ENCODE measurements at places on chromosomes 5 and 9.

- DNase-seq = no peak
Measured at GRCh38 chr5:33582417-33582816, 141.7 kb downstream of the TARS1 start.

GRCh38 chr5:16437977-16438376 is 27.6 kb downstream of the ZNF622 start:
- DNase-seq = no peak

GRCh38 chr5:2410451-2410850 is 341.0 kb downstream of the IRX2 start:
- no peak for DNase-seq

- DNase-seq = no peak
Measured at GRCh38 chr5:110590187-110590586, 136.3 kb downstream of the TMEM232 start.

DNA sequence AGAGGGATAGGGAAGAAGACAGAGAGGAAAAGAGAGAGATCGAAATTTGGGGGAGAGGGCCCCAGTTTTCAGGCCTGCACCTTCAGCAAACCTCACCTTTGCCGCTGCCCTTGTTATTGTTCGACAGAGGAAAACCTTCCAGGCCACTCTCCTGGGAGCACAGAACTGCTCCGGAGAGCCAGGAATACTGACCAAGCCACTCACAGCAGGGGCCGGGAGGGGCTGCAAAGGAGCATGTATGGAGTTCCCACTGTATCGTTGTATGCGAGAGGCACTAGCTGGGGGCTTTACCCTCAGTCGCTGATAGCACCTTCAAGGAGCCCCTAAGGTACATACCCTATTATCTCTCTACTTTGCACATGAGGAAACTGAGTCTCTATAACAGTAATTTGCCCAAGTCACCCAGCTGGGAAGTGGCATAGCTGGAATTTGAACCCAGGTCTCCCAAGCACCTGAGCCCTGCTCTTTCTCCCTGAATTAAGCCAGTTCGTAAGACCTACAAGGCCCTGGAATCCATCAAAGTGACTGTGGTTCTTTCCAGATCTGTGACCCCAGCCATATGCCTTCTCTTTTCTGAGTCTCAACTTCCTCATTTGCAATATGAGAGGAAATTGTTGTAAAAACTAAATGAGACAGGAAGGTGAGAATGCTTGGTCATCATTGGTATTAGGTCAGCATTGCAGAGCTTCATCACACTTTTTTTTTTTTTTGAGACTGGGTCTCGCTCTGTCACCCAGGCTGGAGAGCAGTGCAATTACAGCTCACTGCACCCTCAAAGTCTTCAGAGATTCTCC is 21.0 kb upstream of the FOXE1 start:
- DNase-seq = no peak

DNA sequence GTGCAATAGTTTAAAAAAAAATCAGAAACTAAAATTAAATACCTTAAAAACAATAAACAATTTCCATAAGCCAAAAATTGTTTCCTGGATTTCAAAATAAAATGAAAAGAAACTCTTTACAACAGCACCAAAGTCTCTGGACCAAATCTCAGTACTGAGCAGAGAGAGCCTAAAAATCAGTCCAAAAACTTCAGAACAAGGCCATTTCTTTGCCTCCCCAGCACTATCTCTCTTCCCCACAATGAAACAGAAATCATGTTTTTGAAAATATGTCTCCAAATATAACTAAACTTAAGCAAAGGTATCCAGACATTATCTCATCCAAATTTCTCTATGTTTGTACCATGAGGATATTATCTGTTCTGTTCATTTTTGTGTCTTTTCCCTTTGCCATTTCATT is 1.0 kb downstream of the FREM1 start:
- no peak for DNase-seq

Measured in NCI-H2081 treated with DMSO at 0.1 percent for 48 hours (cell line).